ENCODE measurements at places on chromosomes 13 and 19. TPM values are rescaled to one million over a fixed set of nuclear protein-coding genes. Genes with fewer than 3 reads are reported as not detected.

GRCh38 chr13:58566176-58566575, 934.6 kb downstream of the PCDH17 start:
- H3K4me3 ChIP-seq, result no peak overlapping the region
- no peaks in the 10 kb centered on the region for H3K27me3 ChIP-seq
- H3K27ac ChIP-seq, result no peak overlapping the region
- DNase-seq, result no peak
- H3K36me3 ChIP-seq, result no peaks in the 10 kb centered on the region

DNA sequence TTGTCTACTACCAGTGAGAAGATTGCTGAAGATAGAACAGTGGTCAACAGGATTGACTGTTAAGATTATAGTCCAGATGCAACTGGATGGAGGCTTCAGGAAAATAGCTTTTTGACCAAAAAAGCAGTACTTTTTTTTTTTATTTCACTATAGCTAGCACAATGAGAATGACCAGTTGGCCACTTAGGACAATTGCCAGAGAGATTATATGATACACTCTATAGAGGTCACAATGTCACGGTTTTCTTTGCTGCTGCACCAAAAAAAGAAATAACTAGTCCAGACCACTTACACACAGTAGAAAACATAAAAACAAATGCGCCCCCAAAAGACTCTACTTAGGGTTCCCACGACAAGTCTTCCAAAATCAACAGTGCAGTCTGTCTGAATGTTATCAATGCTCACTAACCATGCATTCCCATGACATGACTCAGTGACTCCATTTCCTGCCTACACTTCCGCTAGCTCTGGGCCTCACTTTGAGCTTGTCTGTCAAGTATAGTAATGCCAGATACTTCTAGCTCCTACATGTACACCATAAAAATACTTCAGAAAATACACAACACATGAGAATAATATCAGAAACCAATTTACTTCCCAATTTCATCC, 209.1 kb upstream of the STARD13 start:
- H3K27ac ChIP-seq, result no peak overlapping the region
- no peak overlapping the region for H3K4me3 ChIP-seq
- H3K36me3 ChIP-seq, result no peaks in the 10 kb centered on the region
- H3K27me3 ChIP-seq, result peaks cover 12% of the 10 kb centered on the region

GRCh38 chr13:32116210-32116609, 84.6 kb downstream of the FRY start:
- DNase-seq, result no peak
- H3K4me1 ChIP-seq, result no peaks in the 10 kb centered on the region
- no peaks in the 10 kb centered on the region for H3K27me3 ChIP-seq
- H3K27ac ChIP-seq, result no peak overlapping the region
- no peaks in the 10 kb centered on the region for H3K36me3 ChIP-seq

DNA sequence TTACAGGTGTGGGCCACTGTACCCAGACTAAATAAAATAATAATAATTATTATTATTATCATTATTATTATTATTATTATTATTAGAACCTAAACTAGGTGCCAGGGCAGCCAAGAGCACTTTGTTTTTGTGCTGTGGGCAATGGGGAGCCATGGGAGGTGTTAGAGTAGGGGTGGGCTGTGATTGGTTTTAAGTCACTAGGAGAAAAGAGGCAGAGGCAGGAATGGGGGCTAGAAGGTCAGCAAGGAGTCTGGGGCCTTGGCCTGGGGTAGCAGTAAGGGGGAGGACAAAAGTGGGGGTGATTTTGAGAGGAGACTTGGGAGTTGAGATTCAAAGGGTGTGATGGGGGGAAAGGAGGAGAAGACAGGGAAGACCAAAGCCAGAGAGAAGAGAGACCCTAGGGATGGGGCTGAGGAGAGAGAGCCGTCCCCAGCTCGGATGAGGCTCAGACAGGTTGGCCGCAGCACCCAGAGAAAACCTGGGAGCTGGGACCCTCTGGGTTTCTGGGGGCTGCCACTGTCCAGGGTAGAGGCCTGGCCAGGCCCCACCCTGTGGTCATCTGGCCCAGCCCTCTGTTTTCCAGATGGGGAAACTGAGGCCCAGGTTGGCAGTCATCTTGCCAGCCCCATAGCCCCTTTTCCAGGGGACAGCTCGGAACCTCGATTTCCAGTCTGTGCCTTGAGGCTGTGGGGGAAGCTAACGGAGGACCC, 17.8 kb upstream of the BTBD2 start:
- H3K27me3 ChIP-seq, result no peaks in the 10 kb centered on the region
- no peak for DNase-seq
- peaks cover 3% of the 10 kb centered on the region for H3K36me3 ChIP-seq
- H3K4me3 ChIP-seq, result no peak overlapping the region

DNA sequence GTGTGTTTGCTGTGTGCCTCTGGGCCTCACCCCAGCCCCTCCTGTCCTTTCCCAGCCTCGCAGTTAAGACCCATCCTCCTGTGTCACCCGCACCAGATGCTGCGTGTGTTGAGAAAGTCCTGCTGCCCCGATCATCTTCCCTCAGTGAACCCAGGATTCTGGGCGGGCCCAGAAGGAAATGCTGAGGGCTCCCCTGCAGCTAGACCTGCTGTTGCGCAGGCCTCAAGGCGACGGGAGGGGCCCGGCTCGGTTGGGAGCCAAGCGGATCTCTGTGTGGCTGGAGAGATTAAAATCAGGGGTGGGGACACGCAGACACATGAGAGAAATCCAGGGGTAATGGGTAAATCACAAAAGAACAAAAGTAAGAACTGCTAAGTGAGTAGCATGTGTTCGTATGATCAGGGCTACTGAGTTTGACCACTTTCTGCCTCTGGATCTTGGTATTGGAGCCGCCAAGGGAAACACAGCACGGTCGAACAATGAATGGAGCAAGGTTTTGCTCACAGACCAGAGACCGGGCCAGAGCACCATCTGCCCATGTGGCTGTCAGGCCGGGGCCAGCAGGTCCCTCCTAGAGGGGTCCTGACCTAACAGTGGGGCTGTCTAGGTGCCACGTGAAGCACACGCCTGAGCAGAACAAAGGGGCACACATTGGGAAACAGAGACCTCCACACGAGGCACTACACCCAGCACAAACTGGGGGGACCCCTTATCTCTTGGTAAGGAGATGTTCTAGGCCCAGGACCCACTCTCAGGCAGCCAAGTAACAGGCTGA, 7.1 kb downstream of the ZSCAN1 start:
- H3K4me3 ChIP-seq, result no peak overlapping the region
- H3K4me1 ChIP-seq, result no peaks in the 10 kb centered on the region
- peaks cover 12% of the 10 kb centered on the region for H3K27me3 ChIP-seq
- H3K27ac ChIP-seq, result no peak overlapping the region
- peaks cover 16% of the 10 kb centered on the region for H3K36me3 ChIP-seq

- peaks cover 13% of the 10 kb centered on the region for H3K36me3 ChIP-seq
- H3K27ac ChIP-seq, result peak overlapping the region; percentile 39
- no peak for DNase-seq
- no peaks in the 10 kb centered on the region for H3K27me3 ChIP-seq
- peak overlapping the region; percentile 50 for H3K4me3 ChIP-seq
Observed at GRCh38 chr13:40581277-40581579, 85.2 kb downstream of the FOXO1 start.

The SH2D3A gene
- total RNA-seq, result 45.8 TPM

The EID2B gene
- total RNA-seq, result 7.7 TPM
